Activated CD4-positive, alpha-beta memory T cell treated with anti-CD3 and anti-CD28 coated beads for 36 hours (primary cell): ENCODE measurements at places on chromosomes 3 and 15. TPM values are rescaled to one million over a fixed set of nuclear protein-coding genes. Genes with fewer than 3 reads are reported as not detected.

The STRA6 gene
- not detected for total RNA-seq

DNA sequence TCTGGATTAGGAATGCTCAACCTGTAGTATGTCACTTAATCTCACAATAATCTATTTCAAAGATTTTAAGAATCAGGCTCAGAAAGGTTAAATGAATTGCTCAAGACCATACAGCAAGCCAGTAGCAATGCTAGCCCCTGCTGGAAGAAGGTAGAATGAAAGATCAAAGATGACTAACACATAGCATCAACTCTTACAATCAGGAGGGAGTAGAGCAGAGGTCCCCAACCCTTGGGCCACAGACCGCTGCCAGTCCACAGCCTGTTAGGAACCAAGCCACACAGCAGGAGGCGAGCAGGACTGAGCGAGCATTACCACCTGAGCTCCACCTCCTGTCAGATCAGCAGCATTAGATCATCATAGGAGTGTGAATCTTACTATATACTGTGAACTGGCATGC lies 15.5 kb upstream of the GATM start:
- DNase-seq = no peak

The BUB1B gene
- total RNA-seq = 88.8 TPM

DNA sequence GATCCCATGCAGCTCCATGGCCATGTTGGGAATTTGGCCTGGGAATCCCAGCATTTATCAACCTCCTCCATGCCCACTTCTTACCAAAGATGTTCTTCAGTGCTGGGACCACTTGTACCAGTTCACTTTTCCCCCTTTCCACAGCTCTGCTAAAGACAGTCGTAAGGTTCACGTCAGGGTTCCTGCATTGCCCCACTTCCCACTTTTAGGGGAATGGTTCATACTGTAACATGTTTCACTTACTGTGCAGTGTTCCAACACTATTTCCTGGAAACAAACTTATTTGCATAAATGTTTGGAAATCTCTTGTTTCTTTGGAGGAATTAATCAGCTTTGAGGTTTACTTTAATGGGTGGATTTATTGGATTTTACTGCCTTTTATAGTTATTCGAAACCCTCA lies 17.0 kb downstream of the APH1B start:
- no peak for DNase-seq

The CLRN1 gene
- not detected for total RNA-seq

The GRIP2 gene
- total RNA-seq = not detected

- no peak for DNase-seq
Observed at GRCh38 chr3:53823026-53823955, 22.9 kb downstream of the CHDH start.

GRCh38 chr15:78065284-78065872 lies 12.1 kb downstream of the TBC1D2B start:
- DNase-seq = no peak

The NKIRAS1 gene
- total RNA-seq = 3.9 TPM
